Tibial nerve (tissue), 4 donors: ENCODE measurements at places on chromosomes 6 and 20.

DNA sequence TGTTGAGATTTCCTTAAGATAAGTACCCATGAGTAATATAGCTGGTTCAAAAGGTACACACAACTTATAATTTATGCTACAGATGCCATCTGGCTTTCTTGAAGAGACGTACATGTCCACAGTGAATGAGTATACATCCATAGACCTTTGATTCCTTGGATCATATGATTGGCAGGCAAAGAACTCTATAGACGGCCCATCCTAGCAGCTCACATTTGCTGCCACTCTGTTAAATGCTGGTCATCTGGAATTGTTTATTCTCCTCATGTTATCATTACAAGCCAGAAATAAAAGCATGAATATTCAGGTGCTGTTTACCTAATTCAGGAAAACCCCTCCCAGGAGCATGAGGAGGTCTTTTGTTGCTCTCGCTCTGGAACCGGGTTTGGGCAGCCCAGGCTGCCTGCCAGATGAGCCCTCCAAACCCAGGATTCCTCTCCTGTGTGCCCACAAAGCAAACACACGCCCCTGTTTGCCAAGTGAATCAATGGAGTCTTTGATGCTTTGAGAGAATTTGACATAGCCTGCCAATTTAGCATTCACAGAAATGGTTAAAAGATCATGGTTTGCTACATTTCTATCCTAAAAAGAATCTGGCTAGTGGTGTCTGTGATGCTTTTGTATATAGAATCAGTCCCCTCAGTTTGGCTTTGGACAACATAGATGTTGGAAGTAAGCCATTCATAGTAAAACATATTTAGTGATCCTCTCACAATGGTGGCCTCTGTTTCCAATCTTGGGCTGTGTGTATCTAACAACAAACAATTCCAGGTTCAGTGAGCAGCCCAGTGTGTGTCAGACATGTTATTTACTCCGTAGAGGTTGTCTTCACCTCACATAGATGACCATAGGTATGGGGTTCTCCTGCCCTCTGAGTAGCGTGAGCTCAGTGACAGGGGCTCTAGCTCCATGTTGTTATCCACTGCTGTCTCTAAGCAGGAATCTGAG is 17.5 kb upstream of the PLCG1 start:
- DNase-seq: no peak

- no peak for DNase-seq
Measured at GRCh38 chr6:133467231-133467981, 226.2 kb downstream of the EYA4 start.

DNA sequence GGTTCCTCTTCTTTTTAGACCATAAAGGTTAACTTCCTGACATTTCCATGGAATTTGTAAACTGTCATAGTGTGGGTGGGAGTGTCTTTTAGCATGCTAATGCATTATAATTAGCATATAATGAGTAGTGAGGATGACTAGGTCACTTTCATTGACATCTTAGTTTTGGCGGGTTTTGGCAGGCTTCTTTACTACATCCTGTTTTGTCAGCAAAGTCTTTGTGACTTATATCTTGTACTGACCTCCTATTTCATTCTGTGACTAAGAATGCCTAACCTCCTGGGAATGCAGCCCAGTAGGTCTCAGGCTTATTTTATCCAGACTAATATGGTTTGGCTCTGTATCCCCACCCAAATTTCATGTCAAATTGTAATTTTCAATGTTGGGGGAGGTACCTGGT is 149.6 kb upstream of the SYNCRIP start:
- DNase-seq: no peak

GRCh38 chr6:44333273-44333919 is 9.1 kb upstream of the SPATS1 start:
- no peak for DNase-seq

DNA sequence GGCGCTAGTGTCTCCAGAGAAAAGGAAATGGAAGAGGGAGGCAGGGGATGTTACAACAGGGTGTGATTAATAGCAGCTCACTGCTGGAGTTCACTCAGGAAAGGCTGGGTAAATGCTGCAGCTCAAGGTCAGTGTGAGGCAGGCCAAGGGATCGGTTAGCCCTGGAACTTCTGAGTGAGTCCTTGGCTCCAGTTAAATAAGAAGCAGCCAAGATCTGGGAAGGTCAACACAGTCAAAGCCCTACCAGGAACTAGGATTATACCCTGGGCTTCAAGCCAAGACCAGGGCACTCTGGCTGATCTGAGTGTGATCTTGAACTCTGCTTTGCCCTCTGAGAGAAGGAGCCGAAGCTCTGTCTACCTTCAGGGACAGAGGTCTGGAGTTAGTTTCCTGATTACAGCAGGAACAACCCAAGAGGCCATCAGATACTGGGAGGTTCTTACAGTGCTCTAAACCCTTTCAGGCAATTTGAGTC is 44.3 kb downstream of the TPD52L1 start:
- peak; percentile 32 for DNase-seq

DNA sequence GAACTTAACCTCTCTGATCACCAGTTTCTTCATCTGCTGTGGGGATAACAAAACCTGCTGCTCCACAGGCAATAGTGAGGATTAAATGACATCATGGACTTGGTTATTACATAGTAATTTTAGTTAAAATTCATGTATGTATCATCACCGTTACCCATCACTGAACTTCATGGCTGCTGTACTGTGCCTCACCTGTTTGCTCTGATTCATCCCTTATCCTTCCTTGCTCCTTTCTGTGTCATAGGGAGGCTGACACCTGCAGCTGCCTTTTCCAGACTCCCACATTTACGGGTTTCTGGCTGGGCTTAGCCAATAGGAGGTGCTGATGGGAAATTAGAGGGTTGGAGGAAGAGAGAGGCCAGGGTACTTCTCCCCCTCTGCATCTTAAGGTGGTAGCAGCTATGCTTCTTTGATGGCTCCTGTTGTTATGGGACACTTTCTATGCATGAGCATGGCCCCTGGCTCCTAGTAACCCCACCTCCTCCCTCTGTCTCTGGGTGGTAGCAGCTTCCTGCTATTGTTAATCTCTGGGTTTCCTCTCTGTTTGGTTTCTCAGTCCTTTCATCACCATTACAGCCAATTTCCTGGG is 332.1 kb downstream of the DHX35 start:
- DNase-seq: no peak

GRCh38 chr6:90351696-90352095 is 55.1 kb upstream of the BACH2 start:
- no peak for DNase-seq

DNA sequence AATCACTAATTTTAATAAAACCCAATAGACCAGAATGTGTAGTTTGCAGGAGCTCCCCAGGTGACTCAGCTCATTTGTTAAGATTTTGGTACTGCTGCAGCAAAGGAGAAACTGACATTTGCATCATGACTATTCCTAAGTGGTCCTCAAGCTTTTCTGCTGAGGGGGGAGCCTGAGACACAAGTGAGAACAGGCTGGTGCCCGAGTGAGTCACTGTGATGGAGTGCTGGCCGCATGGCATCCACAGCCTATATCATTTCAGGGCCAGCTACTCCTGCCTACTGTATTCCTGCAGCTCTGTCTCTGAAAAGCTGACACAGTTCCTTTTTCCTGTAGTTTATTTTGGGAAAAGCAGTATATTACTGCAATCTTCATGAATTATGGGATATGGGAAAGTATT is 113.7 kb upstream of the ENPP5 start:
- no peak for DNase-seq

- DNase-seq: no peak
Measured at GRCh38 chr6:14440940-14441781, 323.6 kb downstream of the CD83 start.

GRCh38 chr6:162463576-162463975 is 264.0 kb downstream of the PRKN start:
- DNase-seq: no peak

DNA sequence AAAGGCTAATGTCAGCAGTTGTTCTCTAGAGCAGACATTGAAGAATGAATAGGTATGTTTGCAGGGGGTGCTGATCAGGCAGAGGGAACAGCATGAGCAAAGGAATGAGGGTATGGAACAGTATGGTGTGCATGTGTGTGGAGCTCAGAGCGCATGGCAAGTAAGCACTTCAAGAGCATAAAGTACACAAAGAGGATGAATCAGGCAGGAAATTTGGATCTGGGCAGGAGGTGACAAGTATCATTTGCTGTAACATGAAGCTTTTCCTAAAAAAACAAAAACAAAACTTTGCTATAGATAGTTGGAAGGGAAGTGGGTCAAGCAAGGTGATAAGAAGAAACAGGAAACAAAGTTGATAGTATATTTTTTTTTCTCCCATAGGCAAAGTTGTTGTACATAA is 746.8 kb downstream of the HDGFL1 start:
- no peak for DNase-seq

DNA sequence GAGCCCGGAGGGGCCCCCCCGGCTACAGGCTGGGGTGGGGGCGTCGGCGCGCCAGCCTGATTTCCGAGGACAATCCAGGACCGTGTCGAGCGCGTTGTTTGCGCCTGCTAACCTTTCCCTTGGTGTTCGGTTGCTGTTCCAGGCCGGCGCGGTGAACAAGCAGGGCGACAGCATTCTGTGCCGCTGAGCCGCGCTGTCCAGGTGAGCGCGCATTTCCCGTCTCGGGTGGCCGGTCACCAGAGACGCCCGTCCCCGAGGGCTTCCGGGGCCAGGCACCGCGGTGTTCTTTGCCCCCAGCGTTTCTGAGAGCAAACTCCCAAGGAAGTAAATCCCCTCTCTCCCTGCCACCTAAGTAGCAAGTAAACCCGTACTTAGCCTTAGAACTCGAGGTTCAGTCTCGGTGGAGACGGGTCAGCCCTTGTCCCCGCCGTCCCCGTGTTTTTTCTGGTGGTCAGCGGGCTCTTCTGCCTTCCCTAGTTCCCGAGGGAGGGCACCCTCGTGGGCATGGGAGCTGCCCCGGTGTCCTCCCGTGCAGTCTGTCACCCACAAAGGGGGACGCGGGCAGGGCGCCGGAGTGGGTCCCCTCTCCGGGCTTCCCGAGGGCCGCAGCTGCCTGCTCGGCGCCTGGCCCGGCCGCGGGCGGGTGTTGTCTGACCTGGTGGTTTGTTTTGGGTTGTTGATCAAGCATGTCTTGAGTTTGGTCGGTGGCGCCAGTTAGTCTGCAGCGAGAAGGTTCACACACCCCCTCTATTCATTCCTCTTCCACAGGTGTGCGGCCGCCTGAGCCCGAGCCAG is 1.5 kb downstream of the ID4 start:
- no peak for DNase-seq

DNA sequence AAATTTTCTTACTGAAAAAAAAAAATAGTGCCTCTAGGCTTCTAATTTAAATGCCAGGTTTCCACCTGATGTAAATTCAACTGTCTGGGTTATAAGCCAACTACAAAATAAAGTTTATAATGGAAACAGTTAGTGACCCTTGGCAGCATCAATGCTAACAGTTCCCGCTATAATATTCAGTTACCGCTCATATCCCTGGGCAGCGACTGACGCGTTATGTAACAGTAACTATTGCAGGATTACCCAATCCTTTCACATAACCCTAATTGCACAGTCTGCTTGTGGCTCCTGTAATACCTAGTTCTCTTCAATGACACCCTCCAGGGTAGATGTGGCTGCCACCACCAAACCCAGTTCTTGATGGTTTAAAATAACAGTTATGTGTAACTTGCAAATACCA is 208.6 kb downstream of the MOXD1 start:
- no peak for DNase-seq

DNA sequence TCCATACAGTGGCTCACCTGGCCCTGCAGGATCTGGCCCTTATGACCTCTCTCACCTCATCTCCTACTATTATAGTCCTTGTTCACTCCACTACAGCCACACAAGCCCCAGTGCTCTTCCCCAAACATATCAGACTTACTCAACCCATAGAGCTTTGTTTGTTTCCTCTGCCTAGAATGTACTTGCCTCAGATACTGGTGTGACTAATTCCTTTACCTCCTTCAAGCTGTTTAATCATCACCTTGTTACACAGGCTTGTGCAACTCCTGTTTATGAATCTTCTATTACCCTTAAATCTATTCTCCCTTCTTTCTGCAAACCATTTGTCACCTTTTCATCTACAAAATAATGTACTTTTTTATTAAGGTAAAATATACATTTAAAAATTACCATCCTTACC is 3.2 kb downstream of the DEFB125 start:
- no peak for DNase-seq

DNA sequence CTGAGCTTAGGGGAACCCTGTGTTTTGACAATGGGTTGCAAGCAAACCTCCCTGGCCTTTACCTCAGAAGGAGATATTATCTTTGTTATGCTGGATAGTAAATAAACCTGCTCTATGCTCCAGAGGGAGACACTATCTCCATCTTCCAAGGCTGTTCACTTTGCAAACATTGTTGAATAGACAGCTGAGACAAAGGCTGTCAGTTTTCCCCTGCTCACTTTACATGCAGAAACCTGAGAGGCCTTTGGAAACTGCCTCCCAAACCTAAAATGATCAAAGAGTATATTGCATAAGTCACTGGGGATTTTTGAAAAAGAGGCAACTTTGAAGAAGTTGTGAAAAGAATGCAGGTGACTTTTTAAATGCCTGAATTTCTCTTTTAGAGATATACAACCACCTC is 61.6 kb downstream of the MRAP2 start:
- no peak for DNase-seq

- DNase-seq: no peak
Measured at GRCh38 chr6:72636786-72637185, 14.9 kb downstream of the KCNQ5 start.
